ENCODE measurements at places on chromosomes 6 and 20.

- no peak for DNase-seq
These were observed 140.9 kb upstream of the MOCS1 start for GRCh38 chr6:40075056-40075590.

GRCh38 chr6:161631676-161632194, 357.9 kb upstream of the AGPAT4 start:
- DNase-seq = peak; percentile 85

- no peak for DNase-seq
These were observed 16.0 kb downstream of the MAP7 start for GRCh38 chr6:136534268-136534667.

GRCh38 chr6:159082039-159082815, 37.4 kb upstream of the TAGAP start:
- DNase-seq = no peak

GRCh38 chr6:43052842-43053544, 658 bp downstream of the CUL7 start:
- DNase-seq = no peak

DNA sequence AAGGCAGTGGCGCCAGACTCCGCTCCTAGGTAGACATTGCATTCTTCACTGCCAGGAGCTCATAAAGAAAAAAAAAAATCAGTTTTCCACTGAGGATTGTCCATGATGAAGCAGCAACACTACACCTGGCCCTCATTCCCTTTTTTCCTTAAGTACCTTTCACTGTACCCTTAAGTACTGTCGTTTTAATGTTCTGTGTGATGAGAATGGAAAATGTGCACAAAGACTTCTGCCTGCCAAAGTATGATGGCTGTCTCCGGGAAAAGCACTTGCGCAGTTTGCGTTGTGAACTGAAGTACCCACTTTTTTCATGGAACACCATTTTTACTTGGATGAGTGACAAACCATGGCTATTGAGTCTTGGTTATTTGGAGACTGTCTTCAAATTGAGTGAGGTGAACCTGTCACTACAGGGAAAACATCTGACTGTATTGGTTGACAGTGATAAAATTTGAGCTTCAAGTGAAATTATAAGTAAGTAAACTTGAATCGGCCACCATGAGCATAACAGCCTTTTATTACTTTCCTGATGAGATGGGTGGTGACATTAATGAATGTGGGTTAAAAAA, 104.8 kb downstream of the NCOA3 start:
- DNase-seq = no peak

DNA sequence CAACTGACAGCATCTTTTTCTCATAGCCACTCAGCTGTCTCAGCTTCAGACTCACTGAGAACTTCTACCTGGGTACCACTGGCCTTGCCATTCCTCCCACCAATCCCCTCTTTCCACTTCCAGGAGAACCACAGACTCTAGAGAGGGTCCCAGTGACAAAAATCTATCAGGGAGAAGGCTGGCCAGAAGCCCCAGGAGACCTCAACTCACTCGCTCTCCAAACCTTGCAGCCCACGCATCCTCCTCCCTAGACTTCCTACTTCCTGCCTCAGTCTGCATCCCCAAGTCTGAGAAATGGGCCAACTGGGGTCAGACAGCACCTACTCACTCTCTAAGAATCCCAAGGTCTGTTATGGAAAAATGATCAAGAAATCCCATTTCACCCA, 1.2 kb downstream of the TMEM239 start:
- no peak for DNase-seq

DNA sequence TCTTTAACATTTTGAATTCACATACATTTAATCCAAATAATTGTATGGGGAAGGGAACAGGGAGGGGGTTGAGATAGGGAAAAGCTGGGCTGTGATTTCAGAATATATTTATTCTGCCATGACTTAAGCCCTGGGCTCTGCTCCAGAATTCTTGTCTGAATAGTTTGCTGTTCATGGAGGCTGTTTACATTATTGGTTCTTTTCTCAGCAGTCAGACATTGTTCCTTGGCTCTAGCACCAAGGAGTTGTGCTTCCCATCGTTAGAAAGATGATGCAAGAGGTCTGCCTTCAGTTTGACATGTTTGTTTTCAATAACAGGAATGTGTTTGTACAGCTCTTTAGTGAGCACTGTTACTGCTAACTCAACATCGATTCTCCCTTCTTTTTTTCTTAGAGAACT, 198.8 kb upstream of the CDYL start:
- DNase-seq = peak; percentile 67

DNA sequence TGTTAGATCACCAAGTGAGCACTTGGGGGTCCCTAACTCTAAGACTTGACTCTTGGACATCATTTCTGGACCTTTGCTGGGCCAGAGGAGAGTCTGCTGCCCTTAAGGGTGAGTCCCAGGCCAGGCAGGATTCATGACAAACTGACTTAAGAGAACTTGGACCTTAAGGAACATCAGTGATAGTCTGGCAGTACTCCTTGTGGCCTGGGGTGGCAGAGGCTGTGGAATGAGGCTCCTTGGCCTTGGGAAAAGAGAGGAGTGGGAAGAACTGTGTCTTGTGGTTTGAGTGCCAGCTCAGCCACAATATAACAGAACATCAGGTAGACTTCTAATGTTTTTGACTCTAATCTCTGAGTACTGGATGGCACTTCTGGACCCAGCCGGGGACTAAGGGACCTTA, 478.7 kb downstream of the MEI4 start:
- DNase-seq = no peak

DNA sequence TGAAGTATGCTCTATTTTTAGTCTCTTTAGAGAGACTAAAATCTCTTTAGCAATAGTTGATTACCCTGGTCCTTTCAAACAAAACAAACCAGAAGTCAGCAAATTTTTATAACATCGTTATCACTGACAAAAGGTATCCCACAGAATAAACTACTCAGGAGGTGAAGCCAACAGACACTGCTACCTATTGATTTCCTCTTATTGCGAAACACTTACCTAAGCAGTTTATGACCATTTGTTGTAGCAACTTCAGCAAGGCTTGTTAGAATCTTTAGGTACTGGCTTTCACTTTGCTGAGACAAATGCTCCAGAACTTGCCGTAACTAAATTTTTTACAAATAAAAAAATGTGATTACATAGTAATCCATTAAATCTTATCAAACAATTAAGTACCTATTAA, 64.4 kb downstream of the HACE1 start:
- DNase-seq = no peak

DNA sequence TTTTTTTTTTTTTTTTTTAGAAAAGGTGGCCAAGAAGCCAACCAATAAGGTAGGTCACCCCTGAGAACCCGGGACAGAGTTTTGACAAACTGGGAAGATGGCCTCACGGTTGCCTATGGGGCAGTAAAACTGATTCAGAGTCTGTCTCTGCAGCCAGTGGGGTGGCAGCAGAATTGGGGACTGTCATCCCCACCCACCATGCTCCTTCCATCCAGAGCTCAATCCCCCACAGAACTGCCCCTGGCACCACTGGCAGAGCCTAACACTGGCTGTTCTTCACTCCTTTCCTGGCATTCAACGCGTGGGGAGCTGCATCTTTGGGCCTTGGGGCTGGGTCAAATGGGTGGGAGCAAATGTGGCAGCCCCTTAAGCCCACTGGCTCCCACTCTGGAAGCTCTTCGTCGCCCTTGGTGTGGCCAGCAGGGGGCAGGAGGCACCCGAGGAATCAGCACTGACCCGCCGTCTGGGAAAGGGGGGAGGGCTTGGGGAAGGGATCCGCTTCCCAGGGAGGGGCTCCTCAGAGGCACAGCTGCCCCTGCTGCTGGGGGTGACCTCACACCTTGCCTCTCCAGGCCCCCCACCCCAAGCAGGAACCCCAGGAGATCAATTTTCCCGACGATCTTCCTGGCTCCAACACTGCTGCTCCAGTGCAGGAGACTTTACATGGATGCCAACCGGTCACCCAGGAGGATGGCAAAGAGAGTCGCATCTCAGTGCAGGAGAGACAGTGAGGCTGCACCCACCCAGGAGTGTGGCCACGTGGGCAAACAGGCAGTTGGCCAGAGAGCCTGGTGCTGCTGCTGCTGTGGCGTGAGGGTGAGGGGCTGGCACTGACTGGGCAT, 10.4 kb downstream of the CD40 start:
- DNase-seq = no peak

DNA sequence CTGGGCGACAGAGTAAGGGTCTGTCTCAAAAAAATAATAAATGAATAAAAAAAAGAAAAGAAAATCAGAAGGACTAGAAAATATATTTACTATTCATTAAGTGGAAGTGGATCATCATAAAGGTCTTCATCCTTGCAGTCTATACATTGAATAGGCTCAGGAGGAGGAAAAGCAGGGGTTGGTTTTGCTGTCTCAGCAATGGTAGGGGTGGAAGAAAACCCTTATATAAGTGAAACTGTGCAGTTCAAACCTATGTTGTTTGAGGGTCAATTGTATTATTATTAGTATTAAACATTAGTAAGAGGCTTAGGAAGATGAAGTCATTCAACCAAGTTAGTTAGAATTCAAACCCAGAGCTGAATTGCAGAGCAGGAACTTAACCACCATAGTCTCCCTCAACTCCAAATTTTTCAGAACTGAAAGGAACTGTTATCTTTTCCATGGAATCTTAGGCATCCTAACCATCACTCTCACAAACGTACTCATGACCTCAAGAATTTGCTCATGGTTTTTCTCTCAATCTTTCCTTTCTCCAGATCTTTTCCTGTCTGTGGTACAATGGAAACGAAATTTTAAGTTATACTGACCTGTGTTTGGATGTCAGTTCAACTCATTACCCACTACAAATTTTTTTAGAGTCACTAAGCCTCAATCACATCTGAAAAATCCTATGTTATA, 7.7 kb upstream of the SMIM13 start:
- DNase-seq = peak; percentile 44

DNA sequence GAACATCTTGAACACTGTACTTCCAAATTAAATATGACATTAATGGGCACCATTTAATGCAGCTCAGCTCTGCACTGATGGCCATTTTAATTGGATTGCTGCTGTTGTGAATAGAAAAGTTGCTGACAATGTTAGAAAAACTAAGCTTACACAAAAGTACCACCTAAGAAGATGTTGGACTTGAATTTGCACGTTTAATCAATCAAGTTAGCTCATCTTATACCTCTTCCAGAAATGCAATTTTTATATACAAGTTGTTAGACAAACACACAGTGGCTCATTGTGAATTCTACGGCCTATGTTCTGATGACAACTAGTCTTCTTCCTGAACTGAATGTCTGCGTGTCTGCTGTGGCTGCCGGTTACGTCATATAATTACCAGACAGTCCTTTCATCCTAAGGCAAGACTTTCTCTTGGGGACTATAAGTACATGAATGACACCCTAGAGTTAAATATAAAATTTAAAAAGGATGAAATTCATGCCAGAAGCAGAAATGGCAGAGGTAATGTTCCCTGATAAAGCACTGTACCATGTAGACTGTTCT, 330.2 kb downstream of the EPM2A start:
- no peak for DNase-seq

- DNase-seq = no peak
These were observed 373.2 kb downstream of the TAF4 start for GRCh38 chr20:61692479-61692878.
